Activated CD4-positive, alpha-beta T cell treated with anti-CD3 and anti-CD28 coated beads, Interleukin-2, amount 10 ng/mL, durations not matched to agents 24 days and 14 days (primary cell): ENCODE measurements at places on chromosomes 4 and X. TPM values are rescaled to one million over a fixed set of nuclear protein-coding genes. Genes with fewer than 3 reads are reported as not detected.

Gene SUPT20HL1
- not detected in 2 replicates for total RNA-seq

Gene NEIL3
- 15.5 and 17.0 TPM in 2 replicates for total RNA-seq

Gene PCDH11X
- not detected in 2 replicates for total RNA-seq

Gene CXXC4
- total RNA-seq: not detected in 2 replicates

Gene PDCL2
- not detected in 2 replicates for total RNA-seq

Gene SSX2B
- total RNA-seq: not detected in 2 replicates

Gene PHOX2B
- total RNA-seq: not detected in 2 replicates

Gene AMMECR1
- 12.2 and 15.0 TPM in 2 replicates for total RNA-seq
